ENCODE measurements at places on chromosomes 1 and 21. TPM values are rescaled to one million over a fixed set of nuclear protein-coding genes. Genes with fewer than 3 reads are reported as not detected.
A peak's percentile ranks its signal among the peaks of the same experiment; 100 is the strongest.

Gene TSPEAR
- total RNA-seq = not detected

Gene LHX4
- under 0.01 TPM for total RNA-seq

Gene C1orf185
- not detected for total RNA-seq

Gene ETV3L
- not detected for total RNA-seq

Gene ABCA4
- total RNA-seq = not detected

Gene TSSK3
- 0.27 TPM for total RNA-seq

Gene PADI2
- total RNA-seq = 0.81 TPM

GRCh38 chr1:47782414-47783166 is 214.6 kb downstream of the TRABD2B start:
- no peak for DNase-seq

GRCh38 chr1:93740601-93741031 is 59.0 kb upstream of the BCAR3 start:
- no peak for DNase-seq

DNA sequence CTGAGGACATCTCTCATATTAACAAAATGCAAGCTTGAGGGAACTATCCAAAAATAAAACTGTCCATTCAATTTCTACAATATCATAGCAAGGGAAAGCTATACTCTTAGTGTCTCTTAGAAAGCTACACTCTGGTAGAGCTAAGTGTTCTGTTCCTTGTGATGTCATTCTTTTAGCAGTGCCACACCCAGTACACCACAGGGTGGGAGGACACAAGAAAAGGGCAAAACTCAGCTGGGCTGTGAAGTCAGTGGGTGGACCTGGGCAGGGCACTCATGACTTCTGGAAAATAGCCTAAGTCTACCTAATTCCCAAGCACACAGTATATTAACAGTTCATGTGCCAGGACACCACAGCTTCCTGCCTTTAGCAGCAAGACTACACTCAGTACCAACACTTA is 42.2 kb upstream of the TNFSF4 start:
- no peak for DNase-seq

DNA sequence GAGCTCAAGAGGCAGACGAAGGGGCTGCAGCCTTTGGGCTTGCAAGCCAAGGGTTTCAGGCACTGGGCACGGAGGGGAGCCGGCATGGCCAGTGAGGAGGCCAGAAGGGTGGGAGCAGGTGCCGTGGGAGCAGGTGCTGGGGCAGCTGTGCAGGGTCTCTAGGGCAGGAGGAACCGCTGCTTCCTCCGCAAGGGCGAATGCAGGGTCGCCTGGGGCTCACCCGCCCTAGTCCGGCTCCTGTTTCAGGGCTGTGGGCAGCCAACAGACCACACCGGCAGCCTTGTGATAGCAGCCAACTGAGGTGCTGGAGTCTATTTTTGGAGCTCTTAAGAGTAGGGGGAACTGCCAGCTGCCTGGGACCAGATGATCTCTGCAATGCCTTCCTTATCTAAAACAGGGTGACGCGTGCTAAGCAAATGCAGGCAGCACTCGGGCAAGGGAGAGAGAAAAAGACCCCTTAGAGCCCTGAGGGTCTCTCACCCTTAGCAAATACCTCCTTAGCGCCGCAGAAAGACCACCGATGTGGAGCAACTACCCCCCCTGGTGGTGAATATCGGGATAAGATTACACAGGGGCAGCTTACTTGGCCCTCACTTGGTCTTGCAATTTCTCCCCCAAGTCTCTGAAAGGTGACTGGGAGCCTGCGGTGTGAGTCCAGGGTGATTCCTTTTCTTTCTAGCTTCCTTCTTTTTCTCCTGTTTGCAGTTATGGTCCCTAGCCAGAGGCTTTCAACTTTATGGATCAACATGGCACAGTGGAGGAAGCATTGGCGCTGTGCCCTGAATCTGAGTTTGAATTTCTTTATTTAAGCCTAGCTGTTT is 20.7 kb upstream of the MAPKAPK2 start:
- peak; percentile 66 for DNase-seq

GRCh38 chr1:216814576-216815259 is 91.5 kb upstream of the ESRRG start:
- DNase-seq = no peak

DNA sequence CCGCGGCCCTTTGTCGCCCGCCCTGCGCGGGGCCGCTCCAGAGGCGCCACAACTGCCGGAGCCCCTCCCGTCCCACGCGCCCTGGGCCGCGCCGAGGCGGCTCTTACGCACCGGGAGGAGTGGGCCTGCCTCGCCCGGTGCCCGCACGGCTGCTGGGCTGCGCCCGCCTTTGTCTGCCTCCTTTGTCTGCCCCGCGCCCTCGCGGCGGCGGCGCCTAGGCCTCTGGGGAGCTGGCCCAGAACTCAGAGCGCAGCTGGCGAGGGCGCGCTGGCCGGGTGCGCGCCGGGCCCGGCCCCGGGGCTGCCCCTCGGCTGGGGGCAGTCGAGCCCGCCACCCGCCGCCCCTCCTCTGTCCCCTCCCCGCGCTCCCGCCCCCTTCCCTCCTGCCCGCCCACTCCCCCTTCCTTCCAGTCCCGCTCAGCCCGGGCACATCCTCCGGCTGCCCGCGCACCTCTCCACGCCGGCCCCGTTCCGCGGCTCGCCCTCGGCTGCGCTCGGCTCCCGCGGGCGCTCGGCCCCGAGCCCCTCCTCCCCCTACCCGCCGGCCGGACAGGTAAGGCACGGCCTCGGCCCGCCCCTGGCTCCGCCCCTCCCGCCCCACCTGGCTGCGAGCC is at the start of gene DRAXIN:
TSS of gene DRAXIN (plus strand) at position 409 of the 613 bp plus-strand sequence. CDS start 14,549 bp downstream, outside the sequence.
- no peak for DNase-seq

GRCh38 chr1:232292239-232292638 is 337.7 kb downstream of the SIPA1L2 start:
- DNase-seq = no peak

DNA sequence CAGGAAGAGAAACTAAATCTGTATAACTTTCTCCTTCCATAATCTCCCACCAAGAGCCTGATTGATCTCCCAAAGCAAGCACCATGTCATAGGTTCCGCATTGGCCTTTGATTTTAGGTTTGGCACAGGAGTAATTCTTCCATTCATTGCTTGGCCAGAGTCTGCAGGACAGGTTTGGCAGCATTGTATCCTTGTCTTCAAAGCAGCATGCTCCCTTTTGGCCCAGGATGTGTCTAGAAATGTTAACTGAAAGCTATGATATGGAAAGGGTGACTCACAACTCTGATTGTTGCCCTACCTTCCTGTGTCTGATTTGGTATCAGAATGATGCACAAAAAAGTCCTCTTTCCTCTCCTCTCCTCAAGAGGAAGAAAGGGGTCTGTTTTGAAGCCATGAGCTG is 824.3 kb upstream of the PRMT6 start:
- no peak for DNase-seq

- DNase-seq = no peak
Measured at GRCh38 chr1:37052120-37052519, 17.8 kb upstream of the GRIK3 start.

- DNase-seq = no peak
Measured at GRCh38 chr1:7279769-7280168, 491.3 kb upstream of the VAMP3 start.

- peak; percentile 73 for DNase-seq
Measured at GRCh38 chr1:17045634-17046333, 8.0 kb downstream of the SDHB start.

All from hematopoietic multipotent progenitor cell (in vitro differentiated cells).